Cardiac septum (tissue), 1 donor: ENCODE measurements at places on chromosomes 2 and 18.

- DNase-seq: no peak
Measured at GRCh38 chr2:202100176-202100575, 27.1 kb downstream of the KIAA2012 start.

- DNase-seq: no peak
Measured at GRCh38 chr2:29892585-29893259, 28.7 kb downstream of the ALK start.

- DNase-seq: no peak
Measured at GRCh38 chr2:178409261-178409660, 41.7 kb downstream of the PRKRA start.

DNA sequence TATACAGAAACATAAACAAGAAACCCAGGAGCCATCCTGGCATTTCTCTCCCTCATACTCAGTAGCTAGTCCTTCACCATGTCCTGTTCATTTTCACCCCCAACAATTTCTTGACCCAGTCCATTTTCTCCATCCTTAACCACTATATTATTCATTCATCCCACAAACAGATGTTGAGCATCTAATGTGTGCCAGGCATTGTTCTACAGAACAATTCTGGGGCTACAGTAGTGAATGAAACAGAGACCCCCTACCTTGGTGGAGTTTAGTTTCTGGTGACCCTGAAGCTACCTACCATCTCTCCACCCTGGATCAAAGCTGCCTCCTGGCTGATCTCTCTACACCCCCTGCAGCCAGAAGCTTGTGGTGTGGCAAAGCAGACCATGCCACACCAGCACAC, 27.5 kb upstream of the BZW1 start:
- DNase-seq: no peak

DNA sequence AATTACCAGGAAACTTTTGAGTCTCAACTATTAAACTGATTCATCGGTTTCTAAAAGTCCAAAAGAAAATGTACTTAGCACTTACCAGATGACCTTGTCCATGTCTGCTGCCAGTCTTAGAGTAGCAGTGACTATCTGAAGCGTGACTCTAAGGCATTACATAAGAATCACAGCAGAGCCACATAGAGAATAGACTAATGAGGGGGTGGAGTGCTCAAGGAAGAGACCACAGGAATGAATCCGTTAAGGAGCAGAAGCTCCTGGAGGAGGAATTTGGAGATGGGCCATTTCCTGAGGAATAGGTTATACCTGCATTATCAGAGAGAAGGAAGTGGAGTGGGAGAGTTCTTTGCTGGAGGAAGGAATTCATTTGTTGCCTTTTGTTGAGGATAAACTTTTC, 116.0 kb downstream of the MAP3K20 start:
- no peak for DNase-seq

DNA sequence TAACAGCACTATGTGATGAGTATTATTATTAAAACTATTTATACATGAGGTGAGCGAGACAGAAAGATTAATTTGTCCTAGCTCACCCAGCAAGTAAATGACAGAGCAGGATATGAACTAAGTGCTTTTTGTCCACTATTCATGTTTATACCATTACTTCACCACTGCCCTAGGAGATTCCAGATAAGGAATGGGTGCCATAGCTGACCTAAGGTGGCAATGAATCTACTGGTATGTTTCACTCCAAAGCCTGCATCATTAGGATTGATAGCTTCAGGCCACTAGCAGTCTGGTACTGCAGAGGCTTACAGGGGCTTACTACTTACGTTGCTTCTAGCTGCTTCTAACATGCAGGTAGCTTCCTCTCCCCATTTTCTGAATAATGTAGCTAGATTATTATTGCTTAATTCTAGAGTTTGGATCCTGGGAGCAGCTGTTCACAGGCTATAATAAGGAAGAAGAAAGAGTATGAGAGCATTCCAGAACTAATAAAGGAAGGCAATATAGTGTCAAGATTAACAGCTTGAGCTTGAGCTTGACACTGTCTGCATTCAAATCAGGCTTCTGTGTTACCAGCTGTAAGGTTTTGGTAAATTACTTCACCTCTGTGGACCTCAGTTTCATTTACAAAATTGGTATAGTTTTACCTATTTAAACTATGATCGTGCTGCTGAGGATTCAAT, 153.7 kb downstream of the GALNT3 start:
- DNase-seq: no peak

- DNase-seq: no peak
Measured at GRCh38 chr2:157231476-157231875, 26.0 kb upstream of the GALNT5 start.

DNA sequence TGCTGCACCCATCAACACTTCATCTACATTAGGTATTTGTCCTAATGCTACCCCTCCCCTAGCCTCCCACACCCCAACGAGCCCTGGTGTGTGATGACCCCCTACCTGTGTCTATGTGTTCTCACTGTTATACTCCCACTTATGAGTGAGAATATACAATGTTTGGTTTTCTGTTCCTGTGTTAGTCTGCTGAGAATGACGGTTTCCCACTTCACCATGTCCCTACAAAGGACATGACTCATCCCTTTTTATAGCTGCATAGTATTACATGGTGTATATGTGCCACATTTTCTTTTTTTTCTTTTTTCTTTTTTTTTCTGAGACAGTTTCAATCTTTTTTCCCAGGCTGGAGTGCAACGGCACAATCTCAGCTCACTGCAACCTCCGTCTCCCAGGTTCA, 284.1 kb upstream of the CYP26B1 start:
- DNase-seq: no peak

- no peak for DNase-seq
Measured at GRCh38 chr2:64000630-64001381, 18.4 kb downstream of the VPS54 start.
